ENCODE measurements at places on chromosomes 13 and 19.

GRCh38 chr19:46426035-46426505 lies 2.7 kb downstream of the PNMA8C start:
- no peak for DNase-seq

- DNase-seq: no peak
Observed at GRCh38 chr13:60583911-60584753, 187.1 kb downstream of the TDRD3 start.

- no peak for DNase-seq
Observed at GRCh38 chr19:50275577-50276368, 53.4 kb downstream of the KCNC3 start.

- no peak for DNase-seq
Observed at GRCh38 chr19:6677495-6677882, 7.5 kb upstream of the TNFSF14 start.

DNA sequence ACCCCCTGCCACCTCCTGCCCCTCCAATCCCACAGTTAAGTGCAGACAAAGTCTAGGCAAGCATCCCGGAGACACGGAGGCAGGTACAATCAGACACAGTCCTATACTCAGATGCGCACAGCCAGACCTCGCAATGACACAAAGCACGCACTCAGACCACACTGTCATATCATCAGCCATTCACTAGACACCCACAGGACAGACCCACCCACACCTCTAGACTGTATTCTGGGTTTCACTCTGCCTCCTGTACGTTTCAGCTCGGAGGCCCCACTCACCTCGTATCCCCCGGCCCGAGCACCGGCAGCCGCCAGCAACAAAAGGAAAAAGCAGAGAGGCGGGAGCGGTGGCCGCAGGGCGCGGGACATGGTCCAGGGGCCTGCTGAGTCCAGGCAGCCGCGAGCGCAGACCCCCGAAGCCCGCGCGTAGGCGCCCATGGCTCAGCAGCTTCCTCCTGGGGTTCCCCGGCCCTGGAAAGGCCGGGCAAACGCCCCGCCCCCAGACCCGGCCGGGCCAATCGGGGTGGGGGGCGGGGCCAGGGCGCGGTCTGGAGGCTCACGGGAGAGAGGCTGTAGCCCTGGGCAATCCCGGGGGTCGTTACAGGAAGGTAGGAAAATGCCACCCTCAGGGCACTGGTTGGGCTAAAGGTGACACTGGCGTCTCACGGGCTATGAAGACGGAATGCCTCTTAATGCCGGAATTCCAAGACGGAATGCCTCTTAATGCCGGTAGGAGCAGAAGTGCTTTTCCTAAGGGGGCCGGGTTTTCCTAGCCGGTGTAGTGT lies at the start of the genes MAN2B1 and WDR83:
TSS of gene MAN2B1 (minus strand) at position 478 of the 784 bp plus-strand sequence. CDS start at position 437, 41 bp downstream.
TSS of gene WDR83 (plus strand) at position 543 of the 784 bp plus-strand sequence. CDS start 2,984 bp downstream, outside the sequence.
- DNase-seq: peak; percentile 54

- no peak for DNase-seq
Observed at GRCh38 chr19:52691215-52691610, 43.6 kb downstream of the ZNF611 start.

GRCh38 chr19:16335226-16335625 lies 10.6 kb downstream of the KLF2 start:
- DNase-seq: no peak

DNA sequence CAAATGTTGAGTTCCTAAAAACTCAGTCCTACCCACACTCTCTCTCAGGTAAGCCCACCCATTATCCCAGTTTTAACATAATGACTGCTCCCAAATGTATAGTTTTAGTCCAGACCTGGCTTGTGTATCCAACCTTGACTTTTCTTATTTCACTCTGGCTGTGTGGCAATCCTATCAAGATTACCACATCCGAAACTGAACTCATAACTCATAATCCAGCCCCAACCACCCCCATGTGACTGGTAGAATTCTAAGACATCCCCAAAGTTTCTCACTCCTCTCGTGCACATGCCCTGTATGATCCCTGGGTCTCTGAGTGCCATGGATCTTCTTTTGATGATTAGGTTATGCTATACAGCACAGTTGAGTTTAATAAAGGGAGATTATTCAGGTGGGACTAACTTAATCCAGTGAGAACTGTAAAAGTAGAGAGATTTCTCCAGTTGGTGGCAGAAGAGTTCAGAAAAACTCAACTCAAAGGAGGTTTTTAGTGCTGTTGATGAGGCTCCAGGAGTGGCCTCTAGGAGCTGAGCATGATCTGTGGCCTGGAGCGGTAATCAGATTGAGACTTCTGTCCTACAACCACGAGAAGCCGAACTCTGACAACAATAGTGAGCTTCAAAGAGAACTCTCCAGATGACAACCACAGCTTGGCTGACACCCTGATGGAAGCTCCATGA lies 413.4 kb downstream of the ZNF536 start:
- no peak for DNase-seq

GRCh38 chr13:75222031-75222430 lies 259.9 kb downstream of the TBC1D4 start:
- DNase-seq: no peak

GRCh38 chr19:53780506-53780905 lies 43.6 kb downstream of the NLRP12 start:
- DNase-seq: no peak

DNA sequence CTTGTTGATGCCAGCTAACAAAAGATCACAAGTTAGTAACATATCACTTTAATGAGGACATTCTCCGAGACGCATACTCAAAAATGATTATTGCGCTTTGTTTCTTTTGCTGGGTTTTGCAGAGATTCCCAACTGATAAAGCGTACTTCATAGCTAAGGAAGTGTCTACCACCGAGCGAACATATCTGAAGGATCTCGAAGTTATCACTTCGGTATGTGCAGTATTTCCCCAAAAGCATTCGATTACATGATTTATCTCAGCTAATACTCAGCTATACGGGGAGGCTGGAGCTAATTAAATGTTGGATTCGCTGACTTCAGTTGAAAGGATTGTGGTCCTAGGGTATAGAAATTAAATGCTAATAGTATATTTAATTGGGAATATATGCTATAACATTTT lies 166.3 kb downstream of the STK24 start:
- no peak for DNase-seq
